Left renal cortex interstitium (tissue), 4 donors: ENCODE measurements at places on chromosomes 11 and 22.

GRCh38 chr11:7637447-7638157, 35.7 kb downstream of the CYB5R2 start:
- no peak for DNase-seq

GRCh38 chr11:116661056-116661455, 111.7 kb downstream of the BUD13 start:
- no peak for DNase-seq

GRCh38 chr11:93073508-93074280, 104.2 kb downstream of the MTNR1B start:
- no peak for DNase-seq

DNA sequence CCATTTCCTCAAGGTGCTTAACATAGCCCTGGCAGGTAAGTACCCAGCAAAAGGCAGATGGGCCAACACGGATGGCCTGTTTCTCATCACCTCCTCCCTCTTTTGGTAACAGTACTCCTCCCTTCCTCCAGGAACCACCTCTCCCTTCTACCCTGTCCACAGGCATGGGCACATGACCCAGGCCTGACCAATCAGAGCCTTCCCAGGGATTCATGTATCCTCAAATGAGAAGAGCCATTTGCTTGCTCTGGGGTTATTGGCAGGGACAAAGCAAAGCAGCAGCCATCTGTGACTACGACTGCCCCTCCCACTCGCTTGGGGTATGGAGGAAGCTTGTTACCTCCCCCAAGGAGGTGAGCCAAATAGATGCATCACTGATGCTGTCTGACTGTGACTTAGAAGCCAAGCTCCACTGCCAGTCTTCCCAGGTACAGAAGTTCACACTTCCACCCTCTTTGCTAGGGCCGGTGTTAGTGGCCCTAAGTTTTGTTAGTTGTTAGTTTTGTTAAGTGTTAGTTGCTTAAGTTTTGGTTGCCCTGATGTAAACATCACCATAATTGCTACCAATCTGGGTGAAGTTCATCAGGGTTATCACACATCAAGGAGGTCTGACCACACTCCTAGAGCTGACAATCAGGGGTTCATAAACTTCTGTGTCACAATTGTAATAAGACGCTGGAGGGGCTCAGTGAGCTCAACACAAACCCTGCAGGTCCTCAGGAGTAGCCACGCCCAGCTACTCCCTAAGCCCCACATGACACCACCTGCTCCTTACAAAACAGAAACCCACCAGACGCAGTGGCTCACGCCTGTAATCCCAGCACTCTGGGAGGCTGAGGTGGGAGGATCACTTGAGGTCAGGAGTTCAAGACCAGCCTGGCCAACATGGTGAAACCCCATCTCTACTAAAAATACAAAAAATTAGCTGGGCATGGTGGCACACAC, 57.3 kb downstream of the ARFGAP3 start:
- no peak for DNase-seq

DNA sequence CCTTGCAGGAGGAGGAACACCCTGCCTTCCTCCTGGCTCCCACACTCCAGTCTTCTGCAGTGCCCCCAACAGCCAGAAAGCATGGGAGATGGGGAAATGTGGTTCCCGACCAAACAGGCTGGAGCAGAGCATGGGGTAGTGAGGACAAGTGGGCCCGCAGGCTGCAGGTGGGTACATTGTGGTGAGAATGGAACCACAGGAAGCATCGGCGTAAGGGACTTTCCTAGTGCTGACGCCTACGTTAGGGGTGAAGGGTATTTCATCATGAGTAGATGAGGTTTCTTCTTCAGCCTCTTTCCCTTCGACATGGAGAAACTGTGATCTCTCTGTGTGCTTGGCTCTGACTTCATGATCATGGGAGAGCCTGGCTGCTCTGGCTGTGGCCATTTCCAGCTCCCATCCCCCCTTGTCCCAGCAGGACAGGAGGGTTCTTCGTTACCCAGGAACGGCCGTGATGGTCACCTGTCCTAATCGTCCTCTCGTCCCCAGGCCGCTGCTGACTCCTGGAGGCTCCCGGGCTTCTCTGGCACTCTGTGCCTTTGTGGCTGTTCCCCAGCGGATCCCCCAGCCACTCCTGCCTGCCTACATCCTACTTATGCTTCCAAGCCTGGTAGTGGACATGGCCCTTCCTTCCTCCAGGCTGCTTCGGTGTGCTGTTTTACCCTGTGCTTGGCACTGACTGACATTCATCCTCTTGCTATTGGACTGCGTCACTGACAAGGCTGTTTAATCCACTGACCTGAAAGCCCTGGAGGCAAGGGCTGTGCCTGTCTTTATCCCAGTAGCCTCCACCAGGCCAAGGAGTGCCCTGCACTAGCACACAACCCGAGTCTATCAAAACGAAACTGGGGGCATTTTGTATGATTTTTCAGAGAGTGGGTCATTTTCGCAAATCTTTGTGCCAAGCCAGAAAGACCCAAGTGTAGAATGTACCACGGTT, 65.2 kb upstream of the CECR2 start:
- DNase-seq, result no peak

GRCh38 chr11:130278745-130279144, 36.0 kb downstream of the ZBTB44 start:
- no peak for DNase-seq

GRCh38 chr11:123429336-123429735, 733 bp upstream of the GRAMD1B start:
- no peak for DNase-seq

GRCh38 chr11:20790622-20791021, 121.2 kb downstream of the NELL1 start:
- DNase-seq, result no peak

GRCh38 chr11:64124147-64124546, 41.8 kb downstream of the MACROD1 start:
- no peak for DNase-seq

DNA sequence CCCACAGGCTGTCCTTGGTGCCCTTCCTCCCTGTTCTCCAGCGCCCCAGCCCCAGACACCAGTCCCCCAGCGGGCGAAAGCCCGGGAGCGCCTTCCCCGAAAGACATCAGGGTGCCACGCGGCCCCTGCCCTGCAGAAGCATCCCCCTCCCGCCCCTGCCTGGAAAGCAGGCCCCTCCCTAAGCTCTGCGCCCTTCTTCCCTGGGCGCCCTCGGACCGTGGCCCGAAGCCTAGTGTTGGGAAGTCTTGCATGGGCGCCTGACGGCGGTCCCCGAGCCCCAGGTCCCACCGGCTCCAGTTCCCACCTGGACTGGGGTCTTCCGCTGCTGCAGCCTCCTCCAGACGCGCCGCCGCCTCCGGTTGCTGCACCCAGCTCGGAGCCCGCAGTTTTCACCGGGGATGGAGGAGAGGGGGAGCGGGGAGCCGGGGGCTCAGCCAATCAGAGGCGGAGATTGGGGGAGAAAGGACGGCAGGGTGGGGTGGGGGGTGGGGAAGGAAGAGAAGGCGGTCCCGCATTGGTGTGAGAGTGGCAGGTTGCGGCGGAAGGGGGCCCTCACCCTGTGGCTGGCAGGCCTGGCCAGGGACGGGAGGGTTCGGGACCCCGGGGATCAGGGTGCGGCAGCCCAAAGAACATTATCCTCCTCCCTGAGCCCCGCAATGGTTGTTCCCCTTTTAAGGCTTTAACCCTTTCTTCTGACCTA, at the start of gene THY1:
TSS of gene THY1 (minus strand) at position 364 of the 700 bp plus-strand sequence. CDS start 2,267 bp downstream, outside the sequence.
- DNase-seq, result no peak

GRCh38 chr22:46354176-46354992, 18.9 kb downstream of the TRMU start:
- no peak for DNase-seq

- no peak for DNase-seq
These were observed 19.0 kb downstream of the MICAL3 start for GRCh38 chr22:18005201-18005926.

DNA sequence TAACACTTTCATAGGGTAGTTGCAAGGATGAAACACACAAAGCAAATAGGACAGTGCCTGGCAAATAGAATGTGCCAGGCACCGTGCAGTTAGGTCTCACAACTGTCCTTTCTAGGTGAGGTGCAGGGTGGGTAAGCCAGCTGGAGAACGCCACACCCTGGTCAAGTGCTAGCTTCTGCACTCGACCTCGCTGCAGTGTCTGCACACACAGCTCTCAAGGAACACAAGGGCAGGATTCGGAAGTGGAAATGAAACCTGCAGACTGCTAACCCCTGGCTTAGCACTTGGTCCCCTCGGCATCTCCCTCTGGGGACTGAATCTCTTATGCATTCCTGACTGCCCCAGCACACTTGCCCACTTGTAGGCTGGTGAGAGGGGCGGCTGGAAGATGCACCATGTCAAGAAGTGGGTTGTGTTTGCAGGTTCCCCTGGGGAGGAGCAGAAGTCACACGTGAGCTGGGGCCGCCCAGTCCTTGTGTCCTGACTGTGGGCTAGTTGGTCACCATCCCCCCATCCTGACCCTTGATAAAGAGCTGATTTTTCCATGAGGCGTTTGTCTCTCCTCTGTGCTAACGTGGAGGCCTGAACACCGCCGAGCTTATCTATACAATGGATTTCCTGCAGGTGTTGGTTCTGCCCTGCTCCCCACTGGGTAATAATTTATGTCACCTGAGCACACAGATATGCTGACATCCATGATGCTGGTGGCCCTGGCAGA, 89.0 kb downstream of the MICAL2 start:
- DNase-seq, result no peak

GRCh38 chr11:24005202-24005876, 491.5 kb upstream of the LUZP2 start:
- DNase-seq, result no peak

GRCh38 chr11:45180179-45180847, 33.9 kb downstream of the PRDM11 start:
- no peak for DNase-seq

DNA sequence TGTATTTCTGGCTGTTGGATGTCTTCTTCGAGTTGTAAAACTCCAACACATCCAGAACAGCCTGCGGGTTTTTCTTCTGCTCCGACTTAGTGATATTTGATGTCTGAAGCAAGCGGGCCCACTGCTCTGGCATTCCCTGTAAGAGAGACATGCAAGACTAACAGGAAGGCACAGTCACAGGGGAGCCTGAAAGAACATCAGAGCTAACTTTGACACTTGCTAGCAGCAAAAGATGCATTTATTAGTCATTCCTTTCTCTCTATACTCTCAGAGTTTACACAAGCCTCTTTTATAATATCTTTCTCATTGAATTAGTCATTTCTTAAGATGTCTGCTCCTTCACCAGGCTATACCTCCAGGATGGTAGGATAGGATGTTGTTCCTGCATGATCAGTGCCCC, 77.8 kb upstream of the GDPD4 start:
- DNase-seq, result no peak

- DNase-seq, result no peak
These were observed 73.4 kb downstream of the NCAPD3 start for GRCh38 chr11:134150195-134150903.

GRCh38 chr11:104432526-104432925, 268.6 kb upstream of the PDGFD start:
- no peak for DNase-seq

GRCh38 chr11:67689178-67689577, 14.8 kb upstream of the ALDH3B2 start:
- no peak for DNase-seq

- no peak for DNase-seq
These were observed 765 bp downstream of the RCOR2 start for GRCh38 chr11:63915961-63916836.

- DNase-seq, result no peak
These were observed 7.6 kb upstream of the CDC42EP1 start for GRCh38 chr22:37552524-37553163.

GRCh38 chr11:62108017-62108750, 15.6 kb upstream of the INCENP start:
- DNase-seq, result no peak

GRCh38 chr11:17642370-17642769, 77.0 kb upstream of the MYOD1 start:
- no peak for DNase-seq

DNA sequence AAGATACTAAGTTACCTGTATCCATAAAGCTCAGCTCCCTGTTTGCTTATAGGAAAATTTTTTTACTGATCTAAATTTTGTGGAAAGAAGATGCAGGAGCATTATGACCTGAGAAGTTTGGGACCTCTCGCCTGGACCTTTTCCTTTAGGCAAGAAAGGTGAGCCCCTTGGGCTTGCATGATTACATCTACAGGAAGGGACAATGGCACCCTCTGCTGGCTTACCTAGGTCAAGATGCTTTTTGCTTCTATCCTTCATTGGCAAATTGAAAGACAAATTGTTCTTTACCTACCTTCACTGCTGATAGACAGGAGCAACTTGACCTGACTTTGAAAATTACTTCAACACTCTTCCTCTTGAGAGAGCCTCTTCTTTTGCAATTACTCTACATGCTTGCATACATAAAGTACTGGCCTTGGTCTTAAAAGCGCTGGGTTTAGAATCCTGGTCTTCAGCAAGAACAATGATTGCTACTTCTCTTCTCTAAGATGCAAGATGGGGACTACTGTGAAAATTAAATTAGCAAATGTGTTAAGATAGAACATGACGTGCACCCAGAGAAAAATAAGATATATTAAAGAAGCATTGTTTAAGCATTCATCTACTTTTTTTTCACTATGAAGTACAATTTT, 147.2 kb downstream of the TRPC6 start:
- no peak for DNase-seq

DNA sequence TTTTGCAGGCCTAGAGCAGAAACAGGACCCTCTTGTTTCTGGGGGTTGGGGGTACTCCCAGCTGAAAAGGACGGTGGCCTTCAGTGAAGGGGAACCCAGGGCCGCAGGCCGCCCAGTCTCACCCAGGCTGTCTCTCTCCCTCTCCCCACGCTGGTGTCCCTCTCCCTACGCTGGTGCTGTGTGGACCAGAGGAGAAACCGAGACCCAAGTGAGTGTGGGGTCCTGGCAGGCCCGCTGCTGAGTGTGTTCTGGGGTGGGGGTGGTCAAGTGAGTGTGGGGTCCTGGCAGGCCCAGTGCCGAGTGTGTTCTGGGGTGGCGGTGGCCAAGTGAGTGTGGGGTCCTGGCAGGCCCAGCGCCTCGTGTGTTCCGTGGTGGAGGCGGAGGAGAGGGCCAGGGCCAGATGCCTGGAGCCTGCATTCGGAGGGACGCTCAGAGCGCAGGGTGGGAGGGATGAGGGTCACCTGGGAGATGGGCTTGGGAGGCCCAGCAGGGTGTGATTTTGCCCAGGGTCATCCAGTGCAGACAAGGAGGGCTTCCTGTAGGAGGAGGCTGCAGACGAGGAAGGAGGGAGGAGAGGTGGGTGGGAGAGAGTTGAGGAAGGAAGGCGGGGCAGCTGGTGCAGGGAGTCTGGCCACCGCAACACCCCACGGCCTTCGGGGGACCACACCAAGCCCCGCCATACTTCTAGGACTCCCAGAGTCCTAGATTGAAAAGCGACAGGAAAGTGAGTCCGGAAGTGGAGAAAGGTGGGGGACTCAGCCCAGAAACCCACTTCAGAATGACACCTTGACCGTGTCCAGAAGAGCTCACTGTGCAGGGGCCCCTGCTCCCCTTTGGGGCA, 10.3 kb downstream of the TNNT3 start:
- DNase-seq, result no peak

DNA sequence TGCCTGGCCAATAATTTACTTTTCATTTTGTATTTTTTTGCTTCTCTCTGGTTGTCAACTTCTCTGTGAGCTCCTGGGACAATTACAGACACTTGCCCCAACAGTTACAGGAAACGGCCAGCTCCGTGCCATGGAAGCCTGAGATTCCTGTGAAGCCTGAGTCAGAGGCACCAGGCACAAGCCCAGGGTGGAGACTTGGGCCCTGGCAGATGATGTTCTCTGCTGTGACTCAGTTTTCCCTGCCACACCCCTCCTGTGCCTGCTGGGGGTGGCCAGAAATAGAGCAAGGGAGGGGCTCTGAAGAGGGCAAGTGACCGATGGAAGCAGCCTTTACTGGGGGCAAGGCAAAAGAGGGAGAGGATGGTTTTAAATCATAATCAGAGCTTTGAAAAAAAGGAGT, 4.9 kb downstream of the ATP5MGL start:
- no peak for DNase-seq

- no peak for DNase-seq
These were observed 36.2 kb downstream of the USP35 start for GRCh38 chr11:78224906-78225420.

- peak; percentile 36 for DNase-seq
These were observed 1.1 kb upstream of the PITPNB start for GRCh38 chr22:27919942-27920755.
